ENCODE measurements at places on chromosomes 2 and 18.

- DNase-seq, result no peak
Observed at GRCh38 chr18:9775178-9775577, 67.1 kb downstream of the RAB31 start.

DNA sequence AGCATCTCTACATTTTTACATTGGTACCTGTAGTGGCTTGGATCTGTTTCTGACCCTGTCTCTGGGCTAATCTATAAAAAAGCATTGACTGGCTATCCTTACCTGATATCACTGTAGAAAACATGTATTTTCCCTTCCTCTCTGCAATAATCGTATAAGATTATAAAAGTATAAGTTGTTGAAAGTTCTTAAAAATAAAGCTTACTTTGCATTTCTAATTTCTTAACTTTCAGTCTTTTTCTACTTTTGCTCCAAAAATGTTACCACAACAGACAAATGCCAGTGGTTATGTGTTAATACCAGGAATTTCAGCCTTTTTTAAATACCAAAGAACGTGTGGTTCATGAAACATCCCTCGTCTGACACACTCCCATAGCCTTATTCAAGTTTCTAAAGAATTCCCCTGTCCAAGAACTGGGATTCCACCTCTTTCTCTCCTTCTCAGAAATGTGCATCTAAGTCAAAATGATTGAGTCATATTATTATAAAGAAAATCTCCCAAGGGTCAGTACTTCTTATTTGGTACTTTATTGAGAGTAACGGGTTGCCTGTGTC is 28.5 kb upstream of the ACKR3 start:
- no peak for DNase-seq

GRCh38 chr2:100527440-100528015 is 35.3 kb upstream of the PDCL3 start:
- DNase-seq, result no peak

- DNase-seq, result no peak
Observed at GRCh38 chr2:75108937-75109482, 90.3 kb downstream of the TACR1 start.

Data from stimulated activated CD8-positive, alpha-beta memory T cell treated with anti-CD3 and anti-CD28 coated beads, Interleukin-2, amount 100 ng/mL, for 1 hour (primary cell).